ENCODE measurements at places on chromosomes 6 and 20. TPM values are rescaled to one million over a fixed set of nuclear protein-coding genes. Genes with fewer than 3 reads are reported as not detected.

The GDAP1L1 gene
- total RNA-seq: 0.56 TPM

The TMEM14C gene
- total RNA-seq: 199 TPM

The CSTF1 gene
- total RNA-seq: 19.7 TPM

The ITCH gene
- 35.8 TPM for total RNA-seq

The GMPR gene
- 11.4 TPM for total RNA-seq

DNA sequence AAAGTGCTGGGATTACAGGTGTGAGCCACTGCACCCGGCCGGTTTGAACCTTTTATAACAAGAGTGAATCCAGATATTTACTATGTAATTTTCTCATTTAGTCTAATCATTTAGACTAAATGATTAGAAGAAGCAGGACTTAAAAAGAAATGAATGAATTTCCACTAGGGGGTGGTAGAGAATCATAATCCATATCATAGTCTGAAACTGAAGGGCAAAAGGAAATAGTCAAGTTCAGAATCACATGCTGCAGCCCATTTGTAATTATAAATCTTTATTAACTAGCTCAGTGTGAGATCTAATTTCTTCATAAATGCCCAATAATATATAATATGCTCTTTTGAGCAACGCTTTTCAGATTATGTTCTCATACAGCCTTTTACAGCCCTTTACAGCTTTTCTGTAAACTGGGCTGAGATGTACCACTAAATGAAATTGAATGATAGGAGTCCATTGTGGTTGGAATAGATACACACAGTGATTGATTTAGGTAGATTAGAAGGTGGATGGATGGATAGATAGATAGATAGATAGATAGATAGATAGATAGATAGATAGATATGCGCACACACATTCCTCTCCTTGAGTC is 31.8 kb downstream of the PSMB9 start:
- ATAC-seq: peak; percentile 29

- ATAC-seq: no peak
These were observed 664.3 kb downstream of the RFPL4B start for GRCh38 chr6:113011389-113011788.

The FAM83B gene
- total RNA-seq: not detected

- no peak for ATAC-seq
These were observed 66.1 kb downstream of the PRND start for GRCh38 chr20:4787820-4788219.

DNA sequence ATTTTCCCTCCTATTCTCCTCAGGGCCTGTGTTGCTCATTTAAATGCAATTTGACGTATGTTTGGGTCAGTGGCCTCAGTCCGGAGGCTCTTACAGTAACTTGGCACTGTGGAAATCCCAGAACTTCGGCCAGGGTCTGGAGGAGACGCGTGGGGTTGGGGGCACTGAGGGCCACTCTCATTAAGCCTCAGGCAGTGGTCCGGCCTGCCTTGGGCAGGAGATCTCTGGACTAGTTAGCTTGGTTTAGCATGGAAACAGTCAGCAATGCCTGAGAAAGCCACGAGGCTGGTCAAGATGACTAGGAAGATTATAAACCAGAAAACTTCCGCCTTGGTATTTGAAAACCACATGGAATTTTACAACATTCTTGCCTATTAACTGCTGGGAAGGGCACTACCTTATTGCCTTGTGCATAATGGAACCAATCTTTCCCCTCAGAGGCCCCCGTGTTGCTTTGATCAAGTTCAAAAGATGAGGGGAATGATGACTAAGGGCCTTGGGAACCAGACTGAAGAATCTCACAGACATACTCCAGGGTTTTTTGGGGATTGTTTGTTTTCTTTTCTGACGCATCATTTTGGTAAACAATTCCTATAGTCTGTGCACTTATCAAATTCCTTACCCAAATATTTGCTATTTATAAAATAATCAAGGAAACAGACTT is 206.0 kb upstream of the PREP start:
- no peak for ATAC-seq
